Hematopoietic multipotent progenitor cell treated with erythropoietin and hydrocortisone succinate and interleukin-3 and kit ligand, for 17 days (in vitro differentiated cells): ENCODE measurements at places on chromosomes 5 and 9.

GRCh38 chr5:169022718-169023117, 278.2 kb downstream of the SLIT3 start:
- no peak for DNase-seq

- DNase-seq = no peak
Measured at GRCh38 chr9:98688710-98689495, 19.8 kb downstream of the GABBR2 start.

DNA sequence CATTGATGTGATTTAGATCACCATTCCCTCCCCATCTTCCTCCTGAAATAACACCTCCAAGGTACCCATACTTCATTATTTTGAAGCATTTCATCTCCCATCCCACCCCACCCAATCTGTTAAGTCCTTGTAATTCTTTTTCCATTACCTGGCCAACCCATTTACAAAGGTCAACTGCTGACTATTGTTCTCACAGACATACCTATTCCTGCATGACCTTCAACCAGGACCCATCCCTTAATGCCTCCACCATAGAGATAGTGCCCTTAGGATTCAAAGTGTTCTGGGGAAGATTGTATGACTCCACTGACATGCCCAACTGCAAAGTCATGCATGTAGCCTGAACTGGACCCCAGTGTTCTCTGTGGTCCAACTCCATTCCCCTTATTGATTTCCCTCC, 91.2 kb downstream of the NLN start:
- no peak for DNase-seq

DNA sequence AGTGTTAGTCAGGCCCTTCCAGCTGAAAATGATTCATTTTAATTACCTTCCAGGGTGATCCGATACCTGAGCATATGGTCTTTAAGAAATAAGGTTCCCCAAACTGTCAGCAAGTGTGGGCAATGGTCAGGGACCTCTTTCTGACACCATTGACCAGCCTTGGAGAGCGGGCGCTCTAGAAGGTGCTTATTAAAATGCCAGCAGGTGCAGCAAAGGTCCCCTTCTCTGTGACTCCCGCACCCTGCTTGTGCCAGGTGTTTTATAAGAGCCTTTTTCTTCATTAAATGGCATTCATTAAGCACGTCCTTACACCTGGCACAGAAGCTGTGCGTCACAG, 85.3 kb downstream of the MVB12B start:
- DNase-seq = no peak

DNA sequence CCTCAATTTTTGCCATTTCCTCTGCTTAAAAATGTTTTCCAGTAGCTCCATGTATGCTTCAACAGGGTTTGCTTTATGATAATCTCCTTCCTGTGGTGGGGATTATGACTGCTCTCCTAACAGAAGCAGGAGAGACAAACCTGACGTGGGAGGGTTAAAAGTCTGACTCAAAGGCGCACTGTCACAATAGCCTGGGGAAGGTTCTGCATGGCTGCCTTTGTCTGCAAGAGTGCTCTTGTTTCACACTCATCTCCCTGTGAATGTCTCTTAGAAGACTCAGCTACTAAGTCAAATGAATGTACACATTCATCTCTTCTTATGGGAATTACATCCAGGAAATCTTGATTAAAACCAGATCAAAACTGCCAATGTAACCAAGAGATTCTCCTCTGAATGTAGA, 90.9 kb upstream of the MTAP start:
- DNase-seq = no peak

DNA sequence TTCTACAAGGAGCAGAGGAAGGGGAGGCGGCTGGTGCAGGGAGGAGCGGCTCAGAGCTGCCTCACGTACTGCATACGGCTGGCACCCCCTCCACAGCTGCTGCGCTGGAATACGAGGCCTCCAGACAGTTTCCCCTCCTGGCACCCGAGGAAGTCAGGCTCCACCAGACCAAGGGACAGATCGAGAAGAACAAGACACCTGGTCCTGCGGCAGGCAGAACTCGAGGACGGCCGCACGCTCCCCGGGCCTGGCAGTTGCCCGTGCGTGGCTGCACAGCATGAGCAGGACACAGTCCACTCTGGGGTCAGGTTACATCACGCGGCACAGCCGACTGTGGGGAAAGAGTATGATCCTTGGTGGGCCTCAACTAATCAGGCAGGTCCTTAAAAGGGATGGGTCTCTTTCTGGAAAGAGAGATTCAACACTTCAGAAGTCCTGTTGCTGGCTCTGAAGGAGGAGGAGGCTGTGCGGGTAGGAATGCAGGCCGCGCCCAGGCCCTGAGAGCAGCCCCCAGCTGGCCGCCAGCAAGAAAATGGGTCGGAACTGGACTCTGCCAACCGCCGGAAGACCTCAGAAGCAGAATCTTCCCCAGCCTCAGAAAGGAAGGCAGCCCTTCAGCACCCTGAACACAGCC, 11.6 kb downstream of the UBAC1 start:
- DNase-seq = no peak

DNA sequence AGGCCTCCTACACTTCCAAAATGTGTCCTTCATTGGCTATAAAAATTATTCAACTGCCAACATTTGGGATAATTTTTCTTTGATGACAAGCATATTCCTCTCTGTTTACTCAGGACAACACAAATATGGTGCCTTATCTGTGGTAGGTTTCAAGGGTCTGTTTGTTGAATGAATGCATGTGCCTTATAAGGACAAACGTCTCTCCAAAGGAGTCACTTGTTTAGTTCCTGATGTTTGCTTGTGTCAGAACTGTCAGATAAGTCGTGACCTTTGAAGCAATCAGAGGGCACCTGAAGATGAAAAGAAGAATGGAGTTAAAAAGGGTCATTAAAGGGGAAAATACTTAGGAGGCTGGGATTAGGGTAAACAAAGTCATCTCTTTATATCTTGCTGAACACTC, 3.6 kb upstream of the OR1J2 start:
- DNase-seq = no peak

- no peak for DNase-seq
Measured at GRCh38 chr5:150299571-150300327, 3.0 kb downstream of the ARSI start.

GRCh38 chr5:85069659-85070640, 685.3 kb upstream of the EDIL3 start:
- no peak for DNase-seq

GRCh38 chr5:149728303-149728702, 1.8 kb upstream of the PPARGC1B start:
- no peak for DNase-seq
